ENCODE measurements at places on chromosomes 3 and 15.

DNA sequence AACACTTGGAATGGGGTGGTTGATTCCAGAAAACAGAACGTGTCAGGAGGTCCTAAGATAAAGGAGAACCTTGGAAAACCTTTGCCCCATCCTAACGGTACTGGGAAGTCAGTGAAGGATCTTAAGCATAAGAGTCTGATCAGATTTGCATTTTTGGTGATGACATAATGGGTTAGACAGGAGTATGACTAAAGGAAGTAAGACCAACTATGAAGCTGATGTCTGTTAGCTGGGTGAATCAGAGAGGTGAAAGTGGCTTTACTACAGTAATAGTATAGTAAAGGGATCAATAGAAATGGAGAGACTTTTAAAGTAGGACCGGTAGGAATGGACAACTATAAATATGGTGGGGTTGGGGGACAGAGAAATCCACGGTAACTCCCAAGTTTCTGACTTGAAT lies 12.6 kb downstream of the GTF2A2 start:
- DNase-seq, result peak; percentile 18

DNA sequence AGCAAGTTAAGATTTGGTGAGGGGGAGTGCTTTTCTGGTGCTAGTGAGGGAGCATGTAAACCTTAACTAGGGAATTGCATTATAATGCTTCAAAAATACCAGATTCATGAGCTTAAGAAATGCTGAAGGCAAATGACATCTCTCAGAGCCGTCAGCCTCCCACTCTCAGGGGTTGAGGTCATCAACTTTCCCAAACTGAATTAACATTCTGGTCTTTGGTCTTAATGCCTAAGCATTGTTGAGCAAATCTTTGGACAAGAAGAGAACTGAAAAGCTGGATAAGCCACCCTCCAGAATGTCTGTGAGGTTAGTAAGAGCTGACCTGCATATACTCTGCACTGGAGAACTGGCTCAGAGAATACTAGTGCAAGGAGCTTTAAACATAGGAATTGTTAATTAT lies 124.9 kb upstream of the GAP43 start:
- DNase-seq, result no peak

GRCh38 chr3:46536758-46537157 lies 29.3 kb downstream of the LRRC2 start:
- no peak for DNase-seq

DNA sequence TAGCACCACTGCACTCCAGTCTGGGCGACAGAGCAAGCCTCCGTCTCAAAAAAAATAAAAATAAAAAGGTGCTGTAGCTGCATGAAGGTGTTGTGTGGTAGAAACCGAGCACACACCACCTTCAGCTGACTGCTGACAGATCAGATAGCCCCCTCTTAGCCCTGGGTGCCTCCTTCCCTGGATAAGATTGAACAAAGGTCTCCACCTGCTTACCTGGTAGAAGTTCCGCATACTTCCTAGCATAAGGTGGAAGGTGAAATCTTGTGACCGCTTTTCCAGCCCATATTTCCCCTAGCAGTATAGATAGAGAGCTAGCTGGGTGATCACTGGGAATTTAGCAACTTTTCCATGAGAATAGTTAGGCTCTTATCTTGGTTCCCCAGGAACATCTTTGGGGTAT lies 18.7 kb upstream of the NEO1 start:
- DNase-seq, result no peak

DNA sequence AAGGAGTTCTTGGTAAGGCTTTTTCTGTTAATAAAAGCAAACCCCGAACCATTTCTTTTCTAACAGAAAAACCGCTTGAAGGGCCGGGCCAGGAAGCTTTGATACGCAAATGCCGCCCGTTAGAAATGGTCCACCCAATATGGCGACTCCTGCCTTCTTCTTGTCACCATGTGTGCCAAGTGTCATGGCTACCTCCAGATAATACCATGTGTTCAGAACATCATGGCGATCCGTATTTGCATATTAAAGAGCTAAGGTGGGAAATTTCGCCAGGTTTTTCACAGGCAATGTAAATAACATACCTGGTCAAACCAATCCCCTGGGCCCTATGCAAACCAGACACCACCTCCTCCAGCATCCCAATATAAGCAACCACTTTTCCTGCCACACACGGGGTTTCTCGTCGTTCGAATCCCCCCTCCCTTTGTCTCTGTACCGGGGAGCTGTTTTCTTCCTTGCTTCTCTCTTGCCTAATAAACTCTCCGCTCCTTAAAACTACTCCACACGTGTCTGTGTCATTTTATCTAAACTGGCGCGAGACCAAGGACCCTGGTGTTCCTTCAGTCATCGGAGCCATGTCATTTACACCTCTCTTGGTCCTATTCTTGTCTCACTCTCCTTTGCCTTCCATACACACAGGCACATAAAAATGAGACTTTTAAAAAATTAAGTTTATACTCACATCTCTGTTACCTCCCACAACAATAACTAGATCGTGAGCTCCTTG lies 34.5 kb downstream of the NCEH1 start:
- DNase-seq, result no peak

GRCh38 chr3:15360788-15361493 lies 28.6 kb upstream of the SH3BP5 start:
- DNase-seq, result peak; percentile 82

GRCh38 chr15:35308802-35309201 lies 223.7 kb upstream of the NANOGP8 start:
- DNase-seq, result peak; percentile 99

GRCh38 chr3:101939361-101940049 lies 90.2 kb downstream of the NFKBIZ start:
- DNase-seq, result peak; percentile 55

- no peak for DNase-seq
Observed at GRCh38 chr3:107983247-107983646, 107.6 kb downstream of the CD47 start.

GRCh38 chr3:130946882-130947281 lies 53.0 kb downstream of the ATP2C1 start:
- no peak for DNase-seq

DNA sequence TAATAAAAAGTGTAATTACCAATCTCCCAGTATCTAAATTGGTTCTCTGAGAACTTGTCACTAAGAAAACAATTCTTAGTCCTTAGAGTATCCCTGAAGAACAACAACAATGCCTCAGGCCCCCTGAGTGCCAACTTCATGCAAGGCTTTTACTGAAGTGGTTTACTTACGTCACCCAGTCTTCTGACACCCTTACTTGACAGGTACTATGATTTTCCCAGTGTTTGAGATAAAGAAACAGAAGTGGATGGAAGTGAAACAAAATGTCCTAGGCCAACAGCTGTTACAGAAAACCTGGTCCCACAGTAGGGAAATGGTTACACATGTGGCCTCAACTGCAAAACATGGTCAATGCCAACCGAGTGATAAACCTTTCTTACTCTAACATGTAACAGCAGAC lies 331.1 kb downstream of the FOXP1 start:
- peak; percentile 57 for DNase-seq

GRCh38 chr3:44555723-44556122 lies 730 bp downstream of the ZKSCAN7 start:
- DNase-seq, result peak; percentile 8

GRCh38 chr15:56804279-56804678 lies 71.0 kb upstream of the ZNF280D start:
- DNase-seq, result no peak

- peak; percentile 99 for DNase-seq
Observed at GRCh38 chr3:172129850-172130716, 90.7 kb downstream of the FNDC3B start.

DNA sequence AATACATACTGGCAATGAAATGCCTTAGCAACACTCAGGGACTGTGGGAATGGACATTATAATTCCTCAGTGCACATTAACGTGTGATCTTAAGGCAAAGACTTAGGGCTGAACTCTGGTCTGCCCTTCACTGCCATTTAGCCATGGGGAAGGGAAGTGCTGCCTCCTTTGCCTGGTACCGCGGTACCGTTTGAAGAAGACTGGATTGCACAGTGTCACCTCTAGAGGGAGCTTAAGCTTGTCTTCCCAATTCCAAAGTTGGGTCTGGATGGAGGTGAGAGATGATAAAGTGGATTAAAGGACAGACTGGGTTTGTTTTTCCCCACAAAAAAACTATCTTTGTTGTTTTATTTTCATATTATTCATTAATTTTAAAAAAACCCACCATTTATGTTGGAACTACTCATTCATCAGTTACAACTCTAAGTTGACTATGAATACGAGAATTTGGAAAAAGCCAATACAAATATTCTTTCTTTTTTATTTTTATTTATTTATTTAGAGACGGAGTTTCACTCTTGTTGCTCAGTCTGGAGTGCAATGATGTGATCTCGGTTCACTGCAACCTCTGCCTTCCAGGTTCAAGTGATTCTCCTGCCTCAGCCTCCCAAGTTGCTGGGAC lies 60.0 kb upstream of the SYN2 start:
- DNase-seq, result peak; percentile 17

GRCh38 chr3:125606291-125606690 lies 11.0 kb upstream of the OSBPL11 start:
- no peak for DNase-seq

GRCh38 chr3:7847521-7847920 lies 654.1 kb upstream of the LMCD1 start:
- DNase-seq, result no peak

DNA sequence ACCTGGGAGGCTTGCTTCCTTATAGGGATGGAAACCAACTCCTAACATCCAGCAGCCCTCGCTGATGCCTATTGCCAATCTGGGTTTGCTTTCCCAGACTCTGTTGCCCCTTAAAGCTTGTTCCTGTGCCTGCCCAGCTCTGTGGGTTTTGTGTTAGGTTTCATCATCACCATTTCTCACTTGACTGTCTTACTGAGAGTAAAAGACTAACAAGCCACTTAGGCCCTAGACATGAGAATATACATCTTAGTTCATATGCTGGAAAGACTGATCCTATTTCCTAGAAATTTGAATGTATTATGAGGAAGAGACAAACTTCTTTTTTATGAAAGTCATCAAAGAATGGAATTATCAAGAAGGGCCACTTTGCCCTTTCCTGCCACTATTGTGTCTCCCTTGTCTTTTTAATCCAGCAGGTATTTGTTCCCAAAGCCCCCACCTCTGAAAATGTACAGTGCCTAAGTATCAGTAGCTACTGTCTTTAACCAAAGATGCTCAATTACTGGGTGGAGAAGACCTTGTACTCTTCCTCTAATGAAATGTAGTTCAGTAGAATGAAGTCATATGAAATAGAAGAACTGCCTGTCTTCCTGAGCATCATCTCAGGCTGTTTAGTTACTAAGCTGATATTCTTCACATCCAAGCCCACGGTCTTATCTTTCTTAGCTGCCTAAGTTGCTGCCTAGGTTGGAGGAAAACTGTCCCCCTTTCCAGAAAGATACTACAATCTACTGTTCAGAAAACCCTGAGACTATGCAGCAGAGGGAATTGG lies 59.8 kb upstream of the ZPLD1 start:
- no peak for DNase-seq

DNA sequence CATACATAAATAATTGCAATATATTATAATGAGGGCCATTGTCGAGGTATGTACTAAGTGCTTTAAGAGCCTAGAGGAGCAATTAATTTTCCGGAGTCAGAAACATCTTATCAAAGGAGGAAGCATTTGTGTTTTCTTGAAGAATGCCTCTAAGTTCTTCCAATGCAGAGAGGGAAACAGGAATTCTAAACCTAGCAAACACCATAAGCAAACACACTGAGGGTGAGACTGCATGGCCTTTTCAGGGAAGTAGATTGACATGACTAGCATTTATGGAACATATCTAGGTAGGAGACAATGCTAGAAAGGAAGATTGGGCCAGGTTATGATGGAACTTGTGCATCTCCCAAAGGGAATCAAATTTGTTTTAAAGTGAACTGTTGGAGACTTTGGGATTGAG lies 7.2 kb upstream of the PLCL2 start:
- DNase-seq, result no peak

- DNase-seq, result peak; percentile 13
Observed at GRCh38 chr15:58086491-58086890, 21.0 kb upstream of the ALDH1A2 start.

DNA sequence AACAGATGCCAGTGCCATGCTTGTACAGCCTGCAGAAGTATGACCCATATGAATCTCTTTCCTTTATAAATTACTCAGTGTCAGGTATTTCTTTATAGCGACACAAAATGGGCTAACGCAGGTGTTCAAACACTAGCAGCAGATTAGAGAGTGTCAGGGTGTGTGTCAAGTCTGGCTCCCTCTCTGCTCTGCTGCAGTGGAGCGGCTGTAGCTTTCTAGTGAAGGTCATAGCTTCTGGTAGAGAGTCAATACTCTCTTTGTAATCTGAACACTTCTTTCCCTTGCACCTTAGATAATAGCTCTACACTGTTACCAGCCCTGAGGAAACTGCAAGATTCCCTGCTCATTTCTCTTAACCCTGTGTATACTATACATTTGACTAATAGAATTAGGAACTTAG lies 483.2 kb upstream of the TGFBR2 start:
- no peak for DNase-seq

DNA sequence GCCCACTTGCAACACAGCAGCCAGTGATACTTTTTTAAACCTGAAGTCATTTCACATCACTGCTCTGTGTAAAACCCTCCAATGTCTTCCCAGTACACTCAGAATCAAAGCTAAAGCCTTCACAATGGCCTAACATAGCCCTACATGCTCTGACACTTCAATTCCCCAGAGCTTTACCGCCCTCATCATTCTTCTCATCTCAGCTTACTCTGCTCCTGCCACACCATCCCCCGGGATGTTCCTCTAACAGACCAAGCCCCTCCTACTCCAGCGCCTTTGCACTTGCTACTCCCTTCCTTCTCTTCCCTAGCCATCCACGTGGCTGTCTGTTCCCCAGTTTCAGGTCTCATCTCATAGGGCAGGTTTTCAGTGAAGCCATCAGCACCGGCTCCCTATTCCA lies 194.0 kb downstream of the SSR3 start:
- DNase-seq, result no peak
